AG08395 (cell line): ENCODE measurements at places on chromosomes 2 and 18.

- DNase-seq, result no peak
These were observed 145.5 kb downstream of the TRABD2A start for GRCh38 chr2:84735389-84735788.

DNA sequence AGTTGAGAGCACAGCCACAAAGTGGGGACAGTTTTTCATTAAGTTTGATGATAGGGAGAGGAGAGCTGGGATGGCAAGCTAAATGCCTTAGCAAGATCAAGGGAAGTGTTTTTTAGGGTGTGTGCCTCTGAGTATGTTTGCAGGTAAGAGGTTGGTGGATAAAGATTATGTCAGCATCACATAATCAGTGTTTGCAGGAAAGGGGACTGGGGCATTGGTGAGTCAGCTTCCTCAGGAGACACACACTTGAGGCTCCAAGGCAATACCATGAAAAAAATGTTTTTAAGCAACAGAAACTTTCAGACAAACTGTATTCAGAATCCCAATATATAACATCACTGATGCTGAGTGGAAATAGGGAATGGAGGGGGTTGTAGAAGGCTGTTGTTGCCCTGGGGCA is 25.4 kb upstream of the DTNB start:
- DNase-seq, result no peak

DNA sequence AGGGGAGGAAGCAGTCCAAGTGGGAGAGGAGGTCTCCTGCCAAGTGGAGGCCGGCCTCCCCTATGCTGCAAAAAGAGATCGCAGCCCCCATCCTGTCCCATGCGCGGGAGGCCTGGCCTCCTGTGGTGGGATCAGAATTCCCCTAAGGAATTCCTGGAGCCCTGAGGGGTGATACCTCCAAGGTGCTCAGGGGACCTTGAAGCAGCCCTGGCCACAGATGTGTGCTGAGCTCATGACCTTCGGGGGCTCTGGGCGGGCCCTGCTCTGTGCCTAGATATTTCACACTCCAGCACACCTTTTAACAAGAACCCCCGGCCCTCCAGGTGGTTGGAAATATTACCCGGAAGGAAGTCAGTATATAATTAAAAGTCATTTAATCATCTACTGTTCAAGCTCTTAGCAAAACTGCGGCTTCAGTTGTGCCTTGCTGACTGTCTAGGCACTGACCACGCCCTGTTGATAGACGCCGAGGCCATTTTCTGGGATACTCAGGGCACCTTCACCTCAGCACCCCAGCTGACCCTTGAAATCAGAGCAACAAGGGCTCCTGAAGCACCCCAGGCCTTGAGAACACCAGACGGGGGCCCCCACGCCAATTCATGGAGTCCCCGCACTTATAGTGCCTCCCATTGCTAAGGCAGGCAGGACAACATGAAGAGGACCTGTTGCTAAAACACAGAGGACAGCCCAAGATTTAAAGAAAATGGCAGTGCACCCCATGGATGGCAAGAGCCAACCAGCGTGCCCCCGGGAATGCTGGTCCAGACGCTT is 119.1 kb downstream of the NDUFA10 start:
- DNase-seq, result no peak

GRCh38 chr2:72111061-72111460 is 36.6 kb downstream of the CYP26B1 start:
- no peak for DNase-seq

- DNase-seq, result no peak
These were observed 238.1 kb downstream of the TMEM182 start for GRCh38 chr2:102999958-103000357.

GRCh38 chr2:156541229-156541628 is 105.0 kb downstream of the GPD2 start:
- no peak for DNase-seq

GRCh38 chr2:65722028-65722778 is 289.8 kb upstream of the SPRED2 start:
- no peak for DNase-seq

GRCh38 chr2:218991674-218992168 is 1.5 kb downstream of the CRYBA2 start:
- DNase-seq, result peak; percentile 65

DNA sequence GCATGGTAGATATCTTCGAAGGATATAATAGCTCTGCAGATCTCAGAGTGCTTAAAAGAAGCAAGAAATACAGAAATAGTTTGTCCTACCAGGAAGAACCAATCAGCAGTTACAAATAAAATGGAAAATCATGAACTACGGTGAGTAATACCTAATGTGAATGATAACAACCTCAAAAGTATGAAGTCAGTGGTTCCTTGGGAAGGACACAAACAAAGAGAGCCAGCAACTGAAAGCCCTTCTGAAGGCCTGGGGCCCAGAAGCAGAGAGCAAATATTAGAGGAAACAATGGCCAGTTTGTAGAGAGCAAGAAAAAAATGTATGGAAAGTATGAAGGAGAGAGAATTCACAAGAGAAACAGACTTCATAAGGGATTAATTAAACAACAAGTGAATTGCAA is 226.8 kb upstream of the CHST9 start:
- DNase-seq, result peak; percentile 19

DNA sequence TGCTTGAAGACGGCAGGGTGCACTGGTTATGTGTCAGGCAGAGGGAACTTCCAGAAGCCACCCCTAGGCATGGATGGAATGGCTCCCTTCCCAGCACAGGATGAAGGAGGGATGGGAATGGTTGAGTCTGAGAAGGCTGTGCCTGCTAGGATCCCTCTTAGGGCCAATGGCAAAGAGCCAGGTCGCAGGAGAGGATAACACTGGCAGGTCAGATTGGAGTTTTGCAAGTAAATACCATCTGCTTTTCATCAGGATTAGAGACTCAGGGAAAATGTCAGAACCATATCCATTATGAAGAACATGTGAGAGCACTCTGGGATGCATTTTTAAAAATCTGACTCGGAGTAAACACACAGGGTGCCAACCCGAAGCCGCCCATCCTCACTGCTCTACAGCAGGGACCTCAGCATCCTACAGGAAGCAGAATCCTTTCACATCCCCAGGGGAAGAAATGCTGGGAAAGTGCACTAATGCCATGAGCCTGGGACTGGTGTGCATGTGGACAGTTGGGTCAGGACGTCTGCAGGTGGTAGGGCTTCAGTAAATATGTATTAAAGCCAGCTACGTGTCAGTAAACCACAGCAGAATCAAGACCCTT is 139.9 kb downstream of the MYT1L start:
- DNase-seq, result no peak

DNA sequence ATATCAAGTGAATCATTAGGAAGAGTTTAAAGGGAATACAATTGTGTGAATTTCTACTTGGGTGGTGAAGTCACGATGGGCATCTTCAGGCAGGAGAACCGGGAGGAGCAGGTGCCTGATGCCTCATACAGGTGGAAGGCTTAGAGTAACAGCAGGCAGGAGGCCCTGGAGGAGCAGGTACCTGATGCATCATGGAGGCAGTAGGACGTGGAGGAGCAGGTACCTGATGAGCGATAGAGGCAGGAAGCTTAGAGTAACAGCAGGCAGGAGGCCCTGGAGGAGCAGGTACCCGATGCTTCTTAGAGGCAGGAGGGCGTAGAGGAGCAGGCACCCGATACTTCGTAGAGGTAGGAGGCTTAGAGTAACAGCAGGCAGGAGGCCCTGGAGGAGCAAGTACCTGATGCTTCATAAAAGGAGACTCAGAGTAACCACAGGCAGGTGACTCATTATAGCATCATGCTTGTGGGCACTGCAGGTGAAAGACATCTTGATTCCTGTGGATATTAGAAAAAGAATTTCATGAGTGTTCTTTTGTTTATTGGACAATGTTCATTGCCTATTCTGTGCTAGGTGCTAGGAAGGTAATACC is 133.9 kb downstream of the ATP9B start:
- DNase-seq, result no peak

GRCh38 chr2:234502919-234503285 is 6.0 kb upstream of the ARL4C start:
- no peak for DNase-seq

GRCh38 chr2:218003981-218004419 is 1.2 kb upstream of the TNS1 start:
- peak; percentile 82 for DNase-seq

DNA sequence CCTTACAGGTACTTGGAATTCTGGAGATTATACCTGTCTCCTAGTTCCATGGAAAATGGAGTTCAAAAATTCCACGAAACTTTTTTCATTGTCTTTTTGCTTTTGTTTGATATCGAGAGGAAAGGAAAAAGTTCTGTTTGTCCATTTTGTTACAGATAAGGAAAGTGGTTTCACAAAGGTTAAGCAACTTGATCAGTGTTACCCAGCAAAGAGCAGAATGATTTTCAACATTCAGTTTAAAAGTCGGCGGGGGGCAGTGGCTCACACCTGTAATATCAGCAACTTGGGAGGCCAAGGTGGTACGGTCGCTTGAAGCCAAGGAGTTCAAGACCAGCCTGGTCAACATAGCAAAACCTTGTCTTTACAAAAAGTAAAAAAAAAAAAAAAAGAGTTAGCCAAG is 118.8 kb downstream of the LDLRAD4 start:
- no peak for DNase-seq

GRCh38 chr2:24871852-24872333 is 48.1 kb downstream of the ADCY3 start:
- DNase-seq, result no peak

- DNase-seq, result no peak
These were observed 13.5 kb downstream of the SLC30A3 start for GRCh38 chr2:27249159-27249890.

- DNase-seq, result no peak
These were observed 13.1 kb downstream of the SEH1L start for GRCh38 chr18:12960853-12961397.

GRCh38 chr2:222290736-222291484 is 7.9 kb downstream of the PAX3 start:
- DNase-seq, result peak; percentile 79

DNA sequence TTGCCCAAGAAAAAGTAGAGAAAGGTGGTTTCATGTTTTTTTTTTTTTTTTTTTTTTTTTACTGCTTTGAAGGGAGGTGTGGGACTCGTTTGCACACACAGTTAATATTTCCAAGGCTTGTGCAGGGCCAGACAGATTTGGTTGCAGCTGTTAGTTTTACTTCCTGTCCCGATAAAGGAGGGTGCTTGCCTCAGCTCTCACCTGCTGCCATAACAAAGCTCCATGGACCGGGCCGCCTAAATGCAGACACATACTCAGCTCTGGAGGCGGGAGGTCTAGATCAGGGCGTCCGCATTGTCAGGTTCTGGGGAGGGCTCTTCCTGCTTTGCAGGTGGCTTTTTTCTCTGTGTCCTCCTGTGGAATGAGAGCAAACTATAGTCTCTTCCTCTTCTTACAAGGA is 69.9 kb downstream of the ODC1 start:
- no peak for DNase-seq

- DNase-seq, result peak; percentile 78
These were observed 48.1 kb downstream of the TIMM21 start for GRCh38 chr18:74196220-74197119.

GRCh38 chr18:77478646-77479442 is 229.2 kb downstream of the GALR1 start:
- no peak for DNase-seq

GRCh38 chr18:60157810-60158209 is 214.8 kb downstream of the MC4R start:
- DNase-seq, result no peak

DNA sequence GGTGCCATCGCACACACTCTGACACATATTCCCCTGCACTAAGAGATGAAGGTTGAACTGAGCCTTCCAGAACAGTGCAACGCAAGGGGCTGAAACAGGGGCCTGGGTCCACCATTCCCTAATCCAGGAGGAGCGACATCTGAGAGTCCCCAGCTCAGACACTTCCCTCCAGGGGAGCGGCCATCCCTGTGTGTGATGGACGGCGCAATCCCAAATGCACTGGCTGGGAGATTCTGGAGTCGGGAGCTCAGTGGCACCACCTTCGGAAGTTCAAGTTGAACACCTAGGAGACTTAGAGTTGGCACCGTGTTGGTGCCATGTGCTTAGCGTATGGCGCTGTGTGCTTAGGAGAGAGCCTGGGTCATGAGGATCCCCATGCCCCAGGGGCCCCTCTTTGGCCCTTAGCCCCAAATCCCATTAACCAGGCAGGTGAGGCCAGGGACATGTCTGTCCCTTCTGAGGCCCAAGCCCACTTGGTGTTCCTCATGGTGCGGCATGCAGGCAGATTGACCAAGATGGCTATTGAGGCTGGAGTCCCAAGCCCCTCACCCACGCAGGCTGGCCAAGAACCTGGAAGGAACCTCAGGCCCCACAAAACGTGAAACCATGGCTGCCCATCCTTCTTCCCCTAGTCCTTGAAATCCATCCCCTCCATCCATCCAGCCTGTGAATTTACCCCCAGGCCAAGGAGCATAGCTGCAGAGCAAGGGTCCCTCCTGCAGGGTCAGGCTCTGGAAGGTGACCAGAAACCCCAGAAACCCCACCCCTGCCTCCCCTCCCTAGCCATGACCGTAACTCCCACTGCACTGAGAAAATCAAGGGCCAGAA is 114.1 kb upstream of the OTOS start:
- no peak for DNase-seq

DNA sequence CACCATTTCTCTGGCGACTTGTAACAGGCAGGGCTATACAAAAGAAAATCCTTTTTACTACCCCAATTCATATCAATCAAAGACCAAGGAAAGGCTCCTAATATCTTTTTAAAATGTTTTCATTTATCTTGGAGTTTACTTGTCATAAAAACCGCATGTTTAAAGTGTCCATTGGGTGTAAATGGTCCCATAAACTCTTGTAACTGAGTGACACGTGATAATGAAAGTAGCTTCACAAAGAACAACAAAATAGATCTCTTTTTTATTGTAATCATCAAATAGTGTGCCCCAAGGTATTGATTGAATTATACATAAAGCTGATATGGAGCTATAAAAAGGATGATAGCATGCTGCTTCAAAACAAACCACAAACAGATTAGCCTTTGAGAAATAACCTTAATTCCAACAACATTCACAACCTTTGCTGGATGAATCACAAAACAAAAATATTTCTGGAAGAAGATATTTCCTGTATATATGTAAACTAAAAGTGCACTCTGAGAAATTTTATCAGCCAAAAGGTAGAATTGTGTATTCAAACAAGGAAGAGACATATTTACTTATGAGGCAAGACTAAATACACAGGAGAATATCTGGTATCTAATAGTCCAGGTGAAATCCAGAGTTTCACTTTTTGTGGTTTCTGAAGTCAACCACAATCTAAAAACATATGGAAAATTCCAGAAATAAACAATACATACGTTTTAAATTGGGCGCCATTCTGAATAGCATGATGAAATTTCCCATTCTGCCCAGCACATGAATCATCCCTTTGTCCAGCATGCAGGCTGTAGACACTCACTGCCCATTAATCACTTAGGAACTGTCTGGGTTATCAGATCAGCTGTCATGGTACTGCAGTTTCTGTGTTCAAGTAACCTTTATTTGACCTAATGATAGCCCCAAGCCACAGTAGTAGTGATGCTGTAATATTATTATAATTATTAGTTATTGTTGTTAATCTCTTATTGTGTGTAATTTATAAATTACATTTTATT is 237.5 kb downstream of the PIK3C3 start:
- no peak for DNase-seq

DNA sequence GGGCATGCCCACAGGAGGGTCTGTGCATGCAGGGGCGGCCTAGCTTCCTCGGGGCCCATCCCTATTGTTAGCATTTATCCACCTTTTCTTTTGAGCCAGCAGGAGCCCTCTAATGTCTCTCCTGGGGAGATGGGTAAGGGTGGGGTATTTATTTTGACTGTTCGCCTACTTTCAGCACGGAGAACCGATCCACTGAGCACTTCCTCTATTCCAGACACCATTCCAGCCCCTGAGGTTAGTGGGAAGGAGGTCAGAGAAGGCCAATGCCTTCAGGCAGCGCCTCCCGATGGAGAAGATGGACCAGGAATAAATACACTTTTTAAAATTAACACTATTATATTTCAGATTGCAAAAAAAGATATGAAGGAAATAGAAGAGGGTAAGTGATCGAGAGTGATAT is 276.0 kb downstream of the PHLPP1 start:
- no peak for DNase-seq
